ENCODE measurements at places on chromosomes 13 and 19.
A peak's percentile ranks its signal among the peaks of the same experiment; 100 is the strongest.

DNA sequence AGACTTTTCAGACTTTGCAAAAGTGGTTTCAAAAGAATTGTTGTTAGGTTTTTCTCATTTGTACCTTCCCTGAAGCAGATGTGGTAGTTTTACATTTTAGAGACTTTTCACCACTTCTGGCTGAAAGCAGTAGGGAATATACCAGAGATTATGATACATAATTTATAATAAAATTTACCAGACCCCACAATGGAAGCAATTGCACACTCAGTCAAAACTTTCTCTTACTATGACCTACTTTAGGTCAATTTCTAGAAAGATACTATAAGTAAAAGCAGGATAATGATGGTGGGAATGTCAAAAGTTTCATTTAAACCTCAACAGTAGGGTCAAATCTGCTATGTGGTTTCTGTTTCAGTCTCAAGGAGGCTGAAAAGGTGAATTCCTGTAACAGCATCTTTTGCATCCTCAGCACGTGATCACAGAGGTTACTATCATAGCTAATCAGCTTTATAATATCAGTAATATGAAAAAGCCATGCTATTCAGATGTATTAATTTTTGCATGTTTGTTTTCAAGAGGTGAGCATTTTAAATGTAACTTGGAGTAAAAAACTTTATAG lies 26.9 kb downstream of the PCCA start:
- no peak overlapping the region for H3K27ac ChIP-seq
- H3K36me3 ChIP-seq = no peaks in the 10 kb centered on the region
- DNase-seq = no peak
- no peaks in the 10 kb centered on the region for H3K4me1 ChIP-seq
- no peaks in the 10 kb centered on the region for H3K27me3 ChIP-seq
- H3K4me3 ChIP-seq = no peak overlapping the region

DNA sequence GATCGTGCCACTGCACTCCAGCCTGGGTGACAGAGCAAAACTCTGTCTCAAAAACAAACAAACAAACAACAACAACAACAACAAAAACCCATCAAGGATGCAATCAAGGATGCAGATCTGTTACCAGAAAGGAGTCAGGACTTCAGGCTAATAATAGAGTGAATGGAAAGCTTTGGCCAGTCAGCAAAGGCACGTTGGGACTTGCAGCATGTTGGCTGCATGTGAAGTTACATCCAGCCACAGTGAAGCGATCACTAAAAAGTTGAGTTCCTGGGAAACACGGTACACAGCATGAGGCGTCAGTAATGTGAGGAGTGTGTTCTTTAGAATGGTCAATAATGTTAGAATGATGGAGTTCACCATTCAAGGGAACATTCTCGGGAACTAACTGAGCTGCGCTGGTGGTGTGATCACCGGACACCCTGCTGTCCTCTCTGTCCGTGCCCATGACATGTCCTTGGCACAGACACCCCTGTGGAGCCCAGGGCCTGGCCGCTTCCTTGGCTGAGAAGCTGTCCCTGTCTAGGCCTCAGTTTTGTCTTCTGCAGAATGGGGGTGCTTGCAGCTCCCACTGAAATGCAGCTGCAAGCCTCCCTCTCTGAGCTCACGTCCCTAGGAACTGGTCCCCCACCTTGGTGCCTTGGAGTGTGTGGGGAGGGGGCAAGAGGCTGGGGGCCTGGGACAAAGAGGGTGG lies 2.3 kb upstream of the LGALS7B start:
- H3K4me3 ChIP-seq = no peak overlapping the region

- peak overlapping the region; percentile 19 for H3K4me3 ChIP-seq
- H3K4me1 ChIP-seq = peaks cover 18% of the 10 kb centered on the region
- H3K27ac ChIP-seq = no peak overlapping the region
- H3K27me3 ChIP-seq = no peaks in the 10 kb centered on the region
- H3K36me3 ChIP-seq = no peaks in the 10 kb centered on the region
These were observed 8.4 kb downstream of the KANK3 start for GRCh38 chr19:8334458-8335342.

DNA sequence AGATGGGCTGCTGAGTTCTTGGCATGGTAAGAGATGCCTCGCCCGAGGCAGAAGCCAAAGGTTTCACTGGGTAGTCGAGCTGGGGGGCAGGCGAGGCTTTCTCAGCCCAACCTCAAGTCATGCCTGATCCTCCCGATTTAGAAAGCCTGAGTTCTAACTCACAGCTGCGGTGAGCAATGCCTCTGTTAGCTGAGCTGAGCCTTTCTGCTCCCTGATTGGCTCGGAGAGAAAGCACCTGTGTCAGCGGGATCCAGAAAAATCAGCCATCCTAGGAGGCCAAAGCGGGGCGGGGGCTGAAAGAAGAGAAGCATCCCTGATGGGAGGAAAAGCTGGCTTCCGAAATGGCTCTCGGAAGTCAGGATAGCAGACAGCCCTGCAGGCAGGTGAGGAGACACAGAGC lies 44.7 kb downstream of the CACNA1A start:
- no peaks in the 10 kb centered on the region for H3K4me1 ChIP-seq
- DNase-seq = no peak
- H3K27me3 ChIP-seq = no peaks in the 10 kb centered on the region
- H3K36me3 ChIP-seq = no peaks in the 10 kb centered on the region
- no peak overlapping the region for H3K4me3 ChIP-seq

DNA sequence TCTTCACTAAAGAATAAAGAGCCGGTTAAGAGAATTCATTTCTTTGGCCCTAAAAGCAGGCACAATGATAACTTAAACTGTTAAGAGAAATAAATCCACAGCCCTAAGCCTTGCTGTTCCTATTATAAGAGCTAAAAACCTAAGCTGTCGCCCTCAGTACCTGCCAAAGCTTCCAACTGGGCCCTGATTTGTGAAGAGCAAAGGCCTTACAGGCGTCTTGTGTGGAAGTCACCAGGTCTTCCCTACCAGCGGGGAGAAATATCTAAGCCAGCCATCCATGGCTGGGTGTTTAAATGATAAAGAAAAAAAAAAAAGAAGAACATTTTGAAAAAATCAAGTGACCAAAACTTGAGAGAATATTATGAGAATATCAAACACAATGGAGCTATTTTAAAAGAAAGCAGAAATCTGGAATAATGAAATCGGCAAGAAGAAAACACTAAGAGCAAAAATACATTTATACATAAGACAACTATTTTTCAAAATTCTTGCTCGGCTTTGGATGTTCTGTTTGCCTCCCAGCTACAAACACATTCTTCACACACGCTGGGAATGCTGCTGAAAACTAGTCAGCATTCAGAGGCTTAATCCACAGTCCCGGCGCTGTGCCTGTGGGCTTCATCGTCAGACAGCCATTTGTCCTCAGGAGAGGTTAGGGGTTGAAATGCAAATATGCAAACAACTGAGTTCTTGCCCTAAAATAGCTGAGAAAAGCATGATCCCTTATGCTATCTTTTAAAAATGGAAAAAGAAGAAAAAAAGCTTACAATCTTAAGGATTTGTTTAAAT lies 89.8 kb upstream of the LSM14A start:
- H3K36me3 ChIP-seq = no peaks in the 10 kb centered on the region
- H3K4me3 ChIP-seq = no peak overlapping the region
- DNase-seq = no peak
- no peaks in the 10 kb centered on the region for H3K27me3 ChIP-seq

GRCh38 chr19:1860042-1860775 lies 3.2 kb downstream of the KLF16 start:
- no peak for DNase-seq
- peaks cover 83% of the 10 kb centered on the region for H3K4me1 ChIP-seq
- H3K36me3 ChIP-seq = no peaks in the 10 kb centered on the region
- H3K27me3 ChIP-seq = no peaks in the 10 kb centered on the region

- no peaks in the 10 kb centered on the region for H3K36me3 ChIP-seq
- H3K27ac ChIP-seq = no peak overlapping the region
- H3K4me3 ChIP-seq = no peak overlapping the region
- H3K27me3 ChIP-seq = no peaks in the 10 kb centered on the region
These were observed 26.1 kb upstream of the TIMM44 start for GRCh38 chr19:7969555-7969939.

DNA sequence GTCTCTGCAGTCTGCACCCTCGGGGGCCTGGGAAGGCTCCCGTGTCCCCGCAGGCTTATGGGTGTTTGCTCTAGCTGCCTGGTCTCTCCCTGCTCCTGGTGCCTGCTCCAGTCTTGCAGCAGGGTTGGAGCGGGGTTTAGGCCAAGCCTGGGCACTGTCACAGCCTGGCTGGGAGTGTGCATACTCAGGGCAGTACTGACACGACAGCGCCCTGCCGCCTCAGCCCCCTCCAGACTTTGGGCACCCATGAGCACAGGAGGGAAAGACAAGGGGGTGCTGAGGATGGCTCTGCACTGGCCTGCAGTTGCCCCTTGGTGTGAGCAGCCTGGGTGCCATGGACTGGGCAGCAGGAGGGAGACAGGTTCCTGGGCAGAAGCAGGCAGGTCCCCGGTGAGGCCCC lies 35.7 kb downstream of the CEP89 start:
- no peaks in the 10 kb centered on the region for H3K36me3 ChIP-seq
- no peaks in the 10 kb centered on the region for H3K27me3 ChIP-seq
- DNase-seq = no peak
- H3K4me3 ChIP-seq = no peak overlapping the region
- no peaks in the 10 kb centered on the region for H3K4me1 ChIP-seq

GRCh38 chr13:46289260-46289955 lies 77.7 kb downstream of the LRRC63 start:
- no peak overlapping the region for H3K4me3 ChIP-seq
- H3K36me3 ChIP-seq = no peaks in the 10 kb centered on the region
- H3K4me1 ChIP-seq = no peaks in the 10 kb centered on the region

DNA sequence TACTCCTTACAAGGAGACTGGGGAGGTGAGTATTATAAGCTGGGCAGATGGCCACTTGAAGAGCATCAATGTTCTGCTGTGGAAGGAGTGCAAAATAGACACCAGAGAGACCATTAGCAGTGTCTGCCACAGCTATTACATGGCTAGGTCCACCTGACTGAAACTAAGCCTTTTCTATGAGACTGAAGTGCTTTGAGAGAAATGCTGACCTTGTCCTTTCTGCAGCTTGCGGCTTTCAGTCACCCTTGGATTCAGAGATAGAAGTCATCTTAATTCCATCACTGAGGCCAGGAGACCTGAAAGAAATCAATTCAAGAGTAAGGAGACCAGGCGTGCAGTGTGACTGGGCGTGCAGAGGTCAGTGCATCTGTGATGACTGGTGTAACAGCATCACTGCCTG lies 1.3 kb upstream of the ZFP28 start:
- H3K27ac ChIP-seq = no peak overlapping the region
- no peaks in the 10 kb centered on the region for H3K27me3 ChIP-seq
- no peak for DNase-seq
- H3K4me3 ChIP-seq = peak overlapping the region; percentile 87

DNA sequence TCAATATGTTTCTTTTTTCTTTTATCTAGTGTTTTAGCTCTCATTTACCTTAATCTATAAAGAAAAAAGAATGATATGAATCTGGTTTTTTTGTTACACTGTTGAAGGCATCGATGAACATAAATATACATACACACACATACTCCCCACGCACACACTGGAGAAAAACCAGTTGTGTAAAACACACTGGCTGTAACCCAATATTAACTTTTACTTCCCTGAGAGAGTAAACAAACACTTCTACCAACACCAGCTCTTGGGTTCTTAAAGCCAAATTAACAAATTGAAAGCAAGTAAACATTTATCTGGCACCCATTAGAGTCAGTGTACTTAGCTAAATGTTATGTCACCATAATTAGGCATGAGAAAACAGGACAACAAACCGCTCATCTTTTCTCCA lies 145.7 kb downstream of the ABCC4 start:
- H3K27me3 ChIP-seq = no peaks in the 10 kb centered on the region
- no peaks in the 10 kb centered on the region for H3K36me3 ChIP-seq
- H3K27ac ChIP-seq = no peak overlapping the region
- no peaks in the 10 kb centered on the region for H3K4me1 ChIP-seq
- DNase-seq = no peak
- no peak overlapping the region for H3K4me3 ChIP-seq

- no peaks in the 10 kb centered on the region for H3K27me3 ChIP-seq
- H3K4me1 ChIP-seq = no peaks in the 10 kb centered on the region
- no peak overlapping the region for H3K4me3 ChIP-seq
- DNase-seq = no peak
- H3K27ac ChIP-seq = no peak overlapping the region
- no peaks in the 10 kb centered on the region for H3K36me3 ChIP-seq
These were observed 33.0 kb downstream of the UGGT2 start for GRCh38 chr13:96020155-96020575.

GRCh38 chr13:51562011-51562671 lies 22.1 kb upstream of the WDFY2 start:
- no peak overlapping the region for H3K27ac ChIP-seq
- no peaks in the 10 kb centered on the region for H3K27me3 ChIP-seq
- DNase-seq = no peak
- H3K4me3 ChIP-seq = no peak overlapping the region
- no peaks in the 10 kb centered on the region for H3K36me3 ChIP-seq

DNA sequence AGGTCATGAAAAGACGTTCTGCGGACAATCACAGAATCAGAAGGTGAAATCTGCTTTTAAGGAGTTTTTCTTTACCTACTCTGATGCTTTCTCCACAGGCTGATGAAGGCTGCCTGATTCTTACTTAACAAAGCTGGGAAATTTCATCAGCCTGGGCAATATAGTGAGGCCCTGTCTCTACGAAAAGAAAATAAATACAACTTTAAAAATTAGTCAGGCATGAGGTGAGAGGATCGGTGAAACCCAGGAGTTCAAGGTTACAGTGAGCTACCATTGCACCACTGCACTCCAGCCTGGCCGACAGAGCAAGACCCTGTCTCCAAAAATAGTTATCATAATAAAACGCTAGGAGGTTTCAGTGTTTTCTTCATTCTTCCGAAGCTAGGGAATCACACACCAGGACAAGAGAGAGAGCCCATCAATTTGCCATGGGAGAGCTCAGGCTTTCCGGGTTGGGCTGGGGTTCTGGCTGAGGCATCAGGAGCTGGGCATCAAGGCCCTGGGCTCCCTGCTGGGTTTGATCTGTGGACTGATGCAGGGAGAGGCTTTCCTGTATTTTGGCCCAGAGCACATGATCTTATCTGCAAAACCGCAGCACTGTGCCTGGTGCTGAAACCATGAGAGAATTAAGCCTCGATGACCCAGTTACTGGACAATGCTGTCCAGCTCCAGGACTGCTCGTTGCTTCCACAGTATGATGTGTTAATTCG lies 25.1 kb upstream of the CEBPG start:
- no peak overlapping the region for H3K4me3 ChIP-seq
- H3K36me3 ChIP-seq = no peaks in the 10 kb centered on the region

DNA sequence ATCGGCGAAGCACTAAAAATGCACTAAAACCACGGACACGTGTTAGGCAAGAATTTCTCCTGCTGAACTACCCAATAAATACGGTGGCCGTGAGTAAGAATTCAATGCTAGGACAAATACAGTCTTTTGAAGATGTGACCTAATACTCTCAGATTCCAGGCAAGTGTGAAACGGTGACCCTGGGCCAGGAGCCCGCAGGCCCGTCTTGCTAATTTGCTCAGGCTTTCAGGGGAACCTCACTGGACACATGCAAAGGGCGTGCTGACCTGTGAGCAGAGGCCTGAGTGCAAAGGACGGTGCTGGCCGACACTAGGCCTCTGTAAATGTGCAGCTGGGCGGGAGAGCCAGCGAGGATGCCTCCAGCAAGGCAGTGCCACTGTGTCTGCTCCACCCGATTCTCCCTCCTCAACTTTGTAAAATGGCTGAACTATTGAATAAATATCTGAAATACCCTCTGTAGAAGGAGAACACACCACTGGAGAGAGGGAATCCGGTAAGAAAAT lies 70.1 kb downstream of the STK24 start:
- no peak overlapping the region for H3K4me3 ChIP-seq
- no peak for DNase-seq
- H3K4me1 ChIP-seq = peaks cover 98% of the 10 kb centered on the region
- no peaks in the 10 kb centered on the region for H3K27me3 ChIP-seq

GRCh38 chr13:42788601-42789000 lies 7.2 kb downstream of the FAM216B start:
- H3K4me1 ChIP-seq = no peaks in the 10 kb centered on the region
- H3K27me3 ChIP-seq = no peaks in the 10 kb centered on the region
- DNase-seq = no peak
- H3K27ac ChIP-seq = no peak overlapping the region
- H3K4me3 ChIP-seq = no peak overlapping the region

Measured in vagina (tissue), 2 donors.